ENCODE measurements at places on chromosomes 12 and 14. TPM values are rescaled to one million over a fixed set of nuclear protein-coding genes. Genes with fewer than 3 reads are reported as not detected.

GRCh38 chr12:93706824-93707223 lies 29.6 kb downstream of the CRADD start:
- H3K4me1 ChIP-seq: peaks cover 23% of the 10 kb centered on the region
- no peak overlapping the region for H3K4me3 ChIP-seq
- peak; percentile 71 for DNase-seq
- no peaks in the 10 kb centered on the region for H3K36me3 ChIP-seq

DNA sequence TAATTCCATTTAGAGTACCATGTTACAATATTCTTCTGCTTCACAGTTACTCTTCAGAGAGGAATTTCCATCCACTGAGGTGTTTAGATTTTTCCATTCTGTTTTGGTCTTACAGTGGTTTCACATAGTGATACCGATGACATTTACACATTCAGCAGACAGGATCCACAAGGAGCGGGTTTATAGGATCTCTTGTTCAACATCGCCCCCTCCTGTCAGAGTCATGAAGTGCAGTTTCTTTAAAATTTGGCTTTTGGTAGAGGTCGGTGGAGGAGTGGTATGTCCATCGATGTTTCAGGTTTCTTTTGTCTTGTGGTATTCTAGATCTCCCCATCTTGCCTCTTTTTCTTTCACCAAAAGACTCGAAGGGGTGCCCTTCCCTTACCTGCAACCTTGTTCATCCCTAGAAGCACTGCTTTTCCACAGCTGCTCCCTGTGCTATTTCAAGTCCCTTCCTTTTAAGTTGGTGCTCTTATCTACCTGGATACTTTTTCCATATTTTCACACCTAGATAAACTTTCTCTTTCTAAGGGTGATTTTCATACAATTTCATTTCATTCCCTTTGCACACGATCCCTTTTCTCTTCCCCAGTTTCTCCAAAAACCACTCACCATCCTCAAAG lies 181.3 kb downstream of the ITPR2 start:
- no peaks in the 10 kb centered on the region for H3K27me3 ChIP-seq
- H3K4me1 ChIP-seq: peaks cover 24% of the 10 kb centered on the region
- peaks cover 8% of the 10 kb centered on the region for H3K36me3 ChIP-seq
- no peak overlapping the region for H3K4me3 ChIP-seq
- H3K27ac ChIP-seq: peak overlapping the region; percentile 40
- peak; percentile 77 for DNase-seq

DNA sequence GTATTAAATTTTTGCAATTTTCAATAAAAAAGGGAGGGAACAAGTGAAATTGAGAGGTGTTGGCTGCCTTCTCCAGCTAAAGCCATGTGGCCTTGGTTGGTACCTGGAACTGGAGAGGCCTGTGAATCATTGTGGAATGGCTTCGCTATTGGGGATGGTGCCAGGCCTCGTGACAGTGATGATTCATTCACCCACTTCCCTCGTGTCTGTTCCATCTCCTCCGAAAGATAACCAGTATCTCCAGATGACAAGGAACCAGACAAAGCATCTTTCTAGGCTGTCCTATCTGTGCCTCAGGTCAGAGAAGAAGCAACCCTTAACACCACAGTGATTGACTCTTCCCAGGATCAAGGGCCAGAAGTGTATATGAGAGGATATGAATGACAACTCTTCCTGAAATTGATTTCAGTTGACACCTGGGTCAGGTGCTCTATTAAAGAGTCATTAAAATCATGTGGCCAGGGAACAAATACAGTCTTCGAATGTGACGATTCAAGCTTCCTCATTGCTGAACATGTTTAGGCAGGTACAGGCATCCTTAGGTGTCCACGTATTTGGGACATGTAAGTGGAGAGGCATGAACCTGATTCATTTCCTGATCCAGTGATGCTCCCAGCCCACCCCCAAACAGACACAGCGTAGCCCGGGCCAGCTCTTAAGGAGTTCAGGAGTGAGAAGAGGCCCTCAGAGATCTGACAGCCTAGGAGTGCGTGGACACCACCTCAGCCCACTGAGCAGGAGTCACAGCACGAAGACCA lies at the start of gene RNASE7:
TSS of gene RNASE7 (plus strand) at position 687 of the 758 bp plus-strand sequence. CDS start 631 bp downstream, outside the sequence.
- H3K4me1 ChIP-seq: no peaks in the 10 kb centered on the region
- peaks cover 10% of the 10 kb centered on the region for H3K27me3 ChIP-seq
- H3K4me3 ChIP-seq: no peak within 1 kb of the TSS
- no peaks in the 10 kb centered on the region for H3K36me3 ChIP-seq
- peak; percentile 42 for DNase-seq

- peaks cover 3% of the 10 kb centered on the region for H3K4me1 ChIP-seq
- no peak for DNase-seq
- peaks cover 10% of the 10 kb centered on the region for H3K36me3 ChIP-seq
- no peaks in the 10 kb centered on the region for H3K27me3 ChIP-seq
- H3K4me3 ChIP-seq: peak overlapping the region; percentile 77
Measured at GRCh38 chr14:65101631-65102440, 481 bp downstream of the MAX start.

- no peaks in the 10 kb centered on the region for H3K4me1 ChIP-seq
- H3K36me3 ChIP-seq: peaks cover 15% of the 10 kb centered on the region
- no peak overlapping the region for H3K27ac ChIP-seq
- H3K27me3 ChIP-seq: no peaks in the 10 kb centered on the region
- DNase-seq: peak; percentile 64
Measured at GRCh38 chr14:49853572-49854375, 1.2 kb upstream of the NEMF start.

DNA sequence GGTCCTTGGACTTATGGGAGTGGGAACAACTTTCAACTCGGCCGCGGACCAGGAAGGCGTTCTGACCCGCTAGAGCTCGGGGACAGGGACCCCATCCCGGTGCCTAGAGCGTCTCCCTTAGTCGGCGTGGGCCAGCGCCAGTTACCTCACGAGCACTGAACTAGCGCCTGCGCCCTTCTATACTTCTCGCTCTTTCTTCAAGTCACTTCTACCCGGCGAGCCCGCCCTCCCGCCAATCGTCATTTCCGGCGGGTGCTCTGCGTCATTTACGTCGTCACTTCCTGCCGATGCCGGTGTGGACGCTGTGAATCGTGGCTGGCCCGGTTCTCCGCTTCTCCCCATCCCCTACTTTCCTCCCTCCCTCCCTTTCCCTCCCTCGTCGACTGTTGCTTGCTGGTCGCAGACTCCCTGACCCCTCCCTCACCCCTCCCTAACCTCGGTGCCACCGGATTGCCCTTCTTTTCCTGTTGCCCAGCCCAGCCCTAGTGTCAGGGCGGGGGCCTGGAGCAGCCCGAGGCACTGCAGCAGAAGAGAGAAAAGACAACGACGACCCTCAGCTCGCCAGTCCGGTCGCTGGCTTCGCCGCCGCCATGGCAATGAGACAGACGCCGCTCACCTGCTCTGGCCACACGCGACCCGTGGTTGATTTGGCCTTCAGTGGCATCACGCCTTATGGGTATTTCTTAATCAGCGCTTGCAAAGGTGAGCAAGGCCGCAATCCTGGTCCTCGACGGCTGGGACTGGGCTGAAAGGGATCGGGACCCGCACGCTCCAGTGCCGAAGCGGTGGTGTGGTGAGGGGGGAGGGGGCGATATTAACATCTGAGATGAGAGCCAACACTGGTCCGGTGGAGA lies at the start of gene STRAP:
TSS of gene STRAP (plus strand) at position 270 of the 854 bp plus-strand sequence. CDS start at position 591, 321 bp downstream.
- peak within 1 kb of the TSS; percentile 95 for H3K4me3 ChIP-seq
- H3K27me3 ChIP-seq: no peaks in the 10 kb centered on the region
- DNase-seq: peak; percentile 95
- peaks cover 15% of the 10 kb centered on the region for H3K36me3 ChIP-seq
- peak within 1 kb of the TSS; percentile 98 for H3K27ac ChIP-seq

- DNase-seq: no peak
- H3K27ac ChIP-seq: no peak overlapping the region
- no peaks in the 10 kb centered on the region for H3K36me3 ChIP-seq
- H3K4me1 ChIP-seq: no peaks in the 10 kb centered on the region
Measured at GRCh38 chr14:93741556-93742230, 46.6 kb downstream of the PRIMA1 start.

DNA sequence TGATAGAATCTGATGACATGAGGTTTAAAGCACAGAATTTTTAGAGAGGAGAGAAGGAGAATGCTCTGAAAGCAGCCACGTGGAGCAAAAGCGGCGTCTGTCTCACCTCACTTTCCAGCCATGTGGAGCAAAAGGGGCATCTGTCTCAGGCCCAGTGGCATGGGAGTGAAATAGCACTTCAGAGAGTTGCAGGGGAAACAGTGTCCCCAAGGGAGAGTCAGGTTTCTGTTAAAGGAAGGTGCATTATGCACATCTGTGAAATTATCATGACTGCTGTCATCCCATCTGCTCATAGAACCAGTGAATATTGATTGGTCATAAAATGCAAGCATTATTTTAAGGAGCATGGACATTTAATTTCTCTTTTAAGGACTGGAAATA lies 124.0 kb downstream of the BICD1 start:
- peaks cover 4% of the 10 kb centered on the region for H3K36me3 ChIP-seq
- no peak overlapping the region for H3K27ac ChIP-seq
- no peak for DNase-seq
- no peaks in the 10 kb centered on the region for H3K27me3 ChIP-seq
- H3K4me1 ChIP-seq: no peaks in the 10 kb centered on the region
- no peak overlapping the region for H3K4me3 ChIP-seq

DNA sequence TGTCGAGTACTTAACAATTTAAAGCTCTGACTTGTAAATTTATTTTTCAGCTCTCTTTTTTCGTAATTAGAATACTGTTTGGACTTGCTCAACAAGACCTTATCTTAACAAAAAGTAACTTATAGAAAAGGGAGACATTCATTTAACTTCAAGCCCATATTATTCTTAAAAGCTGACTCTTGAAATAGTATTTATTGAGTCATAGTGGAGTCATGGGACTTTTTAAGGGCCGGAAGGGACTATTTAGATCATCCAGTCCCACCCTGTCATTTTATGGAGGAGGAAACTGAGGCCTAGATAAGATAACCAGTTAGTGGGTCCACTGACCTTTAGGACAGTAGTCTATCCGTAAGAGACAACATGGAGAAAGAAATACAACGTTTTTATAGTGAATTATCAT lies 1.5 kb downstream of the RAP1B start:
- peaks cover 27% of the 10 kb centered on the region for H3K4me1 ChIP-seq
- H3K4me3 ChIP-seq: peak overlapping the region; percentile 90
- H3K27me3 ChIP-seq: no peaks in the 10 kb centered on the region
- peak; percentile 36 for DNase-seq

GRCh38 chr12:25914551-25914950 lies 43.9 kb upstream of the RASSF8 start:
- H3K4me3 ChIP-seq: no peak overlapping the region
- no peak for DNase-seq
- no peaks in the 10 kb centered on the region for H3K36me3 ChIP-seq
- no peaks in the 10 kb centered on the region for H3K27me3 ChIP-seq
- no peaks in the 10 kb centered on the region for H3K4me1 ChIP-seq
- no peak overlapping the region for H3K27ac ChIP-seq

DNA sequence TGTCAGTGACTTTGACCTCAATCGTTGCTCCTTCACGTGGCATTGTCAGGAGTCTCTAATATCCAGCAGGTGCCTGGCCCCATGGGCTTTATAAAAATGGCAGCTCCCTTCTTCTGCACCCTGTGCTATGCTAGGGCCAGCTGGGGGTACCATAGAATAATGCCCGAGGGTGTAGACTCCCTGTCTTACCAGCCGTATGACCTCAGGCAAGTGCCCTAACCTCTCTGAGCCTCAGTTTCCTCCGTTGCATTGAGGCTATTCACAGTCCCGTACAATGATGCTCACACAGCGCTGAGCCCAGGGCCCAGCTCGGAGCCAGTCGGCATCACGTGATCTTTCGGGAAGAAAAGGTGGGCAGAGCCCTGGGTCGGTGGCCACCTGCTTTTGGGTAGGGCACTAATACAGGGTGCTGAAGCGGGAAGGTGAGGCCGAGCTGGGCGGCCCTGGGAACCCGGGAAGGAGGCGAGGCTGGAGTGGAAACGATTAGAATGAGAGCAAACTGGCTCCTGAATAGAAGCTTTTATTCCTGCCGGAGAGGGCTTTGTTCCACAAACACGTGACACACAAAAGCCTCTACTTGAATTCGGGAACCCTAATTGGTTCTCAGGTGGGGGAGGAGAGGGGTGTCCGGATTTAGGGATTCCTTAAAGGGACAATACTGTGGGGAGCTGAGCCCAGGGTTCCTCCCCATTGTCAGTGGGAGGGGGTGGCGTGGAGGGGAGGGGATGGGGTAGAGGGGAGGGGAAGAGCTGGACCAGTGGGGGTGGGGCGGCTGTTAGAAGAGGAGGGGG lies 19.9 kb upstream of the MSI1 start:
- no peak for DNase-seq
- H3K27ac ChIP-seq: no peak overlapping the region
- H3K4me3 ChIP-seq: no peak overlapping the region
- peaks cover 18% of the 10 kb centered on the region for H3K27me3 ChIP-seq

SLC7A8 gene
- total RNA-seq: 4.0 TPM

DNAI7 gene
- total RNA-seq: 0.23 TPM

FOXG1 gene
- 0.18 TPM for total RNA-seq

REP15 gene
- total RNA-seq: 2.1 TPM

SERPINA10 gene
- not detected for total RNA-seq

Measured in astrocyte (in vitro differentiated cells and primary cell).